ENCODE measurements at places on chromosomes 3 and 15. TPM values are rescaled to one million over a fixed set of nuclear protein-coding genes. Genes with fewer than 3 reads are reported as not detected.

Gene RTP1
- total RNA-seq: not detected

Gene RBPMS2
- total RNA-seq: 2.0 TPM

Gene HTR3D
- not detected for total RNA-seq

Gene OR5AC2
- total RNA-seq: not detected

Gene TTLL13
- total RNA-seq: not detected

Gene CHRFAM7A
- 3.0 TPM for total RNA-seq

Gene NTRK3
- total RNA-seq: 85.9 TPM

Gene SLC28A2
- not detected for total RNA-seq

Gene FOXL2NB
- total RNA-seq: not detected

Gene PCOLCE2
- total RNA-seq: 105 TPM

Gene CYP1A2
- total RNA-seq: not detected

Gene ASB14
- total RNA-seq: not detected

Gene CDHR4
- 1.3 TPM for total RNA-seq

Gene CA12
- 1.8 TPM for total RNA-seq

Gene AGBL1
- total RNA-seq: not detected

Gene LRRIQ4
- total RNA-seq: not detected

Gene GOLGA8M
- total RNA-seq: 5.0 TPM

Gene FOXB1
- total RNA-seq: not detected

Gene GRM2
- total RNA-seq: 0.59 TPM

Gene DNAH12
- 1.1 TPM for total RNA-seq

Gene CADPS
- not detected for total RNA-seq

Gene MAP6D1
- total RNA-seq: 5.7 TPM

Gene SPSB4
- total RNA-seq: 2.0 TPM

Data from tibial nerve (tissue), 4 donors.